ENCODE measurements at places on chromosomes 3 and 15.

DNA sequence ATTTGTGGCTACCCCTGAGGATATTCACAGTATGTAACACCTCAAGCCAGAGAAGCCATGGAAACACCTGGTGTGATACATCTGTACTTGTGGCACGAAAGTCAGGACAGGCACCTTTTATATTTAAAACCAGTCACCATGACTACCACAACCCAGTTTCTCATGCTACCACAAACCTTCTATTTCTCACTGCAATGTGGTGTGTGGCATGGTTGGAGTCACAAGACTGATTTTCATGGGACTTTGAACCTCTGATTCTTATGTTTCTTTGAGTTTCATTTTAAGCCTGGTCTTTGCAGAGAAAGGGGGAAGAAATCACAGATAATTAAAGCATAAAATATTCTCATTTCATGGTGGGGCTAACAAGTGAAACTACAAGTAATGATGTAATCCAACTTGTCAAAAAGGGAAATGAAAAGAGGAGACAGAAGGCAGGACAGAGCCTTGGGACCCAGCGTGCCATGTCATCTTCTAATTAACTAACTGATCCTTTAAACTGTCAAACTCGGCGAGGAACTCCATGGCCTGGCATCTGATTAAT, 175.9 kb downstream of the PDZRN3 start:
- no peak for DNase-seq

DNA sequence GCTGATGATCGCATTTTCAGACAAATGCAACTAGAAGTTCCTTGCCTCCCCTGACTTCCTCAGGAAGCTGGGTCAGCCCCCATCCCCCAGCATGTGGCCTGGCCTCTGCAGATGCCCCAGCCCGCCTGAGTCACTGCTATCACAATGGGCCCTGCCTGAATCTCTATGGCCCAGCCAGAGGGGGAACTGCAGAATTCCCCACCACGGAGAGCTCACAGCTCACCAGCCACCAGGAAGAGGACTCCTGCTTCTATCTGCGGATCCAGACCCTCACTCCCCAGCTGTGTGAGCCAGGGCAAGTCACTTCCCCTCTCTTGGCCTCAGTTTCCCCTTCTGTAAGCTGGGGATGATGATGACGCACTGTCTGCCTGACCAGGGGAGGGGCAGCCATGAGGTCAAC, 6.9 kb downstream of the PLXND1 start:
- no peak for DNase-seq

DNA sequence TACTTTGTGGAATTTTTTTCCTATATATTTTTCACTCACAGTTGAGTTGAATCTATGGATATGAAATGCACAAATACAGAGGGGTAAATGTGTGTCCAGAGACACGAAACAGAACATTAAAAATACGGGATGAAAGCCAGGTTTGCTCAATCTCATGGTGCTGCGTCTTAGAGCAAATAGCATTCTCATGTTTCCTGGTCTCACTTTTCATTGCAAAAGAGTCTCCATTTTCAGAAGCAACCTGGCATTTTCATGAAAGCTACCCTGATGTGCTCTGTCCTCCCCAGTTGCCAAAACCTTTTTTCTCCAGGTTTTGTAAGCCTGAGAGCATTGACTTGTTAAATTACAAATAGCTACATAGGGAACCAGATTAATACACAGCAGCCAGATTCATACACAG, 49.5 kb upstream of the MBNL1 start:
- DNase-seq = no peak

GRCh38 chr3:27824312-27825200, 102.4 kb upstream of the EOMES start:
- no peak for DNase-seq

- no peak for DNase-seq
Observed at GRCh38 chr3:87461036-87461435, 184.7 kb upstream of the POU1F1 start.

GRCh38 chr15:96345560-96346399, 15.3 kb downstream of the NR2F2 start:
- no peak for DNase-seq

GRCh38 chr3:118226206-118226605, 808.4 kb downstream of the IGSF11 start:
- DNase-seq = no peak

GRCh38 chr15:90882781-90883525, 1.4 kb upstream of the FES start:
- DNase-seq = no peak

DNA sequence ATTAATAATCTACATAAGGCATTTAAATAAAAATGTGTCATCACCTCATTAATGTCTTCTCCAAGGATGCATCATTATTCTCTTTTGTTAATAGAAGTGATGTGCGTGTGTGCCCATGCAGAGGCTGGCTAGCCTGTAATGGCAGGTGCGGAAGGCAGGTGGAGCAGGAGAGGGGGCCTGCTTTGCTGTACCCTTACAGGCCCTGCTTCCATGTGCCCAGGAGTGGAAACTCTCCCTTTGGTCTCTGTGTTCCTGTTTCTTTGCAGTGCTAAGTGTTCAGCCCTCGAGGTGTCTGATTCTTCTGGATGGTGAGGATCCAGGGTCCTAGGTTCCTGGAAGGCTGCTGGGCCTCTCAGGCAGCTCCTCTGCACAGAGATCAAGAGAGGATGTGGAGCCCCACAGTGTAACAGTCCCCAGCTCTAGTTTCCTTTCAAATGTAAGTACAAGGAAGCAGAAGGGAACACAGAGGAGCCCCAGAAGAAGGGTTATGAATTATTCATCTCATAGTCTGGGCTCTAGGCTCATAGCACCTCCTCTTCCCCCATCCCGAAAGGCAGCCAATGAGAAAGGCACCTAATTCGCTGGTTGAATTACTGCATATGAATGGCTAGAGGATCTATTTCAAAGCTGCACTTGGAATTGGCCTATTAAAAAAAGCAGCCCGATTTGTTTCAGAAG, 39.2 kb upstream of the AGBL1 start:
- DNase-seq = no peak

DNA sequence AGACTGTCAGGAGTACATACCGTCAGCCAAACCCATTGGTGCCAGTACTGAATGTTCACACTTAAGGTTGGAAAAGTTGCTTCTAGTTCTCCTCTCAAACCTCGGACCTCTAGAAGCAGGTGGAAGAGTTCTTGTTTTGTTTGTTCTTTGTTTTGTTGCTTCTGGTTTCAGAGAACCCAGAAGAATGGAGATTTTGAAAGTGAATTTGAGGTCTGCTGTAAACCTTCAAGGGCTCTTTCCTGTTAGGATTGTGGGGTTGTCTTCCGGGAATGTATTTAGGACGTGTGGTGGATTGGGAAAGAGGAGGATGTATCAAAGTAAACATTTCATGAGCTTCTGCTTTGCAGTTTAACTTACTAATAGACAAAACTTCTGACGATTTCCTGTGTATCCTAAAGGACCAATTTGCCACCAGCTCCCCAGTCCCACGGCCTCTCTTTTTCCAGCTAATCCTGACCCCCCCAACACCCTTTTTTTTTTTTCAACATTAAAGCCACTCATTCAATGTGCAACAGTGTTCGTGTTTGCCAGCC, 50.3 kb downstream of the FILIP1L start:
- no peak for DNase-seq

DNA sequence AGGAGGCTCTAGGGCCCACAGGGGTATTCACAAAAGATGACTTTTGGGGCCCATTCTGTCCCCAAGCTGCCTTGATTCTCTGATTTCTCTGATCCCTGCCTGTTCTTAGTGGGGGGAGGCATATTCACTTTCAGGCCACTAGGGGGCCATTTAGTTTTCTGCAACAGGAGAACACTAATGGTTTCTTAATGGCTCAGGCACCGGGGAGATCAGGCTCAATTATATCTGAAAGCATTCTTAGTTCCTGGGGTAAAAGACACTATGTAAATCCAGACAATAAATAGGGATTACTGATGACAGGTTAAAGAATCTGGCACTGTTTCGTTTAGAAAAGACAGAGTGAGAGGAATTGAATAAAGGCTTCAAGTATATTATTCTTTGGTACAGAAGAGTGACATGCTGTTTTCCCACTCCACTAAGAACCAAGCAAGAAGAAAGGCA, 2.5 kb upstream of the INAFM2 start:
- DNase-seq = peak; percentile 26

GRCh38 chr3:166696103-166696502, 684.0 kb downstream of the ZBBX start:
- no peak for DNase-seq

DNA sequence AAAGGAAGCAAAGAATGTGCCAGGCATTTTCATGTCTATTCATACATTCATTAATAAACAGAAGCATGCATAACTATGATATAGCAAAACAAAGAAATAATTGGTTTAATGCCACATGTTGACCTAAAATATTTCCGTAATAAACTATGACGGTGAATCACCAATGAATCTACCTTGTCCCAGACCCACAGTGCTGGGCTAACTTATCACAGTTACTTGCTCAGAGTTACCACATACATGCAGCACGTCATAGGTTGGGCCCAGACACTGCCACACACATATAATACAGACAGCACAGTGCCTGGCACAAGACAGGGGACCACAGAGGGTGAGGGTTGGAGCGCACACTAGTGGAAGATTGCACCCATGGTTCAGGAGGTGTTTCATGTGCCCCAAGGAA, 86.9 kb downstream of the ATP1B3 start:
- DNase-seq = no peak

GRCh38 chr3:128180913-128181312, 27.6 kb downstream of the EEFSEC start:
- DNase-seq = no peak

GRCh38 chr3:57841818-57842217, 85.7 kb downstream of the SLMAP start:
- DNase-seq = no peak

DNA sequence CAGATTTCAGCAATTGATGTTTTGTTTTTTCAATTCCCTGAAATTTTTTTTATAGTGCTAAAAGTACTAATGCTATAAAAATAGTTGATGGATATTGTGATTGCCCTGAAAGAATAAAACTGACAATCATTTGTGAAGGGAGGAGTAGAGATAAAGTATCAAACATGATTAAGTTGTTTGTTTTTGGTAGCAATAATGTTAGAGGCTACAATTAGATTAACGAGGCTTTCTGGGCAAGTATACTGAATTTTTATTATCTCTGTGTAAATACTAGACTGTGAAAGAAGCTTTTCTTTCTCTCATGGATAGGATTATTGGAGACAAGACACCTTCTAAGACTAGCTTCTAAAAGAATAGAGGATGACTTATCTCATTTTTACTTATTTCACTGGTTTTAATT, 15.6 kb downstream of the NR1D2 start:
- DNase-seq = no peak

GRCh38 chr15:70080347-70080746, 17.4 kb downstream of the TLE3 start:
- DNase-seq = no peak

DNA sequence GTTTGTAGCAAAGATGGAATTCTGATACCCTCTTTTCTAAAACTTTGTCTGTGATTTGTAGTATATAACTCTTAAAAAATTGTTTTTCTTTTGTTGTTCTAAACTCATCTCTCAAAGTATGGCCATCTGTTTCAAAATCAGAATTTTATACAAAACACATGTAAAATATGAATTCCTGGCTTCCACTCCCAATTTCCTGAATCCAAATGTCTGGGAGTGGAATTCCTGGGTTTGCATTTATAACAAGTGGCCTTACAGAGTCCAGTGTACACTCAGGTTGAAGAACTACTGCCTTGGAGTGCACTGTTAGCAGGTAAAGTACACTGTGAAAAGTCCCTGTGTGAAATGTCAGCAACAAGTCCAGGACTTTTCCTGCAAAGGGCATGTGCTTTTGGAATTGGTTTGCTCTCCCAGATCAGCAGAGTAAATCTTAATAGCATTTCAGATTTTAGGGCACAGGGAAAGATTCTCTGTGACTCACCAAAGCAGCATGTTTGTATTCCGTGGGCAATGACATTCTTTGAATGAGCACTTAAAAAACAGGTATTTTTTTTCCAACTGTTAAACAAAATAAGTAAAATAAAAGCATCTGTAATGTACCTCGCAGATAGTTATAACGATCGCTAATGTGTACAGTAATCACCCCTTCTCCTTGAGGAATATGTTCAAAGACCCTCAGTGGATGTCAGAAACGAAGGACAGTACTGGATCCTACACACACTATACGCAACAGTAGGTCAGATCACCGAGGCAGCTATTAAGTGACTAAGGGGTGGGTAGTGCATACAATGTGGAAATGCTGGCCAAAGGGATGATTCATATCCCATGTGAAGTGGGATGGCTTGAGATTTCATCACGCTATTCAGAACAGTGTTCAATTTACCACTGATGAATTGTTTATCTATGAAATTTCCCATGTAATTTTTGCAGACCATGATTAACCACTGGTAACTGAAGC, 2.0 kb upstream of the CLDN16 start:
- no peak for DNase-seq

DNA sequence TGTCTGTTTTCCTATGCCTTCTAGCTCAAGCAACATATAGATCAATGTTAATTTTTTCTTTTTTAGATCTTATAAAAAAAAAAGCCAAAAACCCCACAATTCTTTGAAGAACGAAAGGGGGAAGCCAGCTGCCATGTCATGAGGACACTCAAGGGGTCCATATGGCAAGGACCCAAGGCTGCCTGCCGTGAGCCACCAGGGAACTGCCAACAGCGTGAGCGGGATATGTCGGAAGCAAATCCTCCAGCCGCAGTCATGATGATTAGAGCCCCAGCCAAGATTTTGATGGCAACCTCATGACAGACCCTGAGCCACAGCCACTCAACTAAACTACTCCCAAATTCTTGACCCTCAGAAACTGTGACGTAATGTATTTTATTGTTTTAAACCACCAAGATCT, 6.5 kb downstream of the GP5 start:
- DNase-seq = no peak

GRCh38 chr3:189903562-189904250, 217.0 kb downstream of the P3H2 start:
- DNase-seq = no peak

- DNase-seq = no peak
Observed at GRCh38 chr3:17218587-17218986, 333.8 kb downstream of the PLCL2 start.

GRCh38 chr3:127383656-127384179, 95.9 kb upstream of the PRR20G start:
- no peak for DNase-seq

DNA sequence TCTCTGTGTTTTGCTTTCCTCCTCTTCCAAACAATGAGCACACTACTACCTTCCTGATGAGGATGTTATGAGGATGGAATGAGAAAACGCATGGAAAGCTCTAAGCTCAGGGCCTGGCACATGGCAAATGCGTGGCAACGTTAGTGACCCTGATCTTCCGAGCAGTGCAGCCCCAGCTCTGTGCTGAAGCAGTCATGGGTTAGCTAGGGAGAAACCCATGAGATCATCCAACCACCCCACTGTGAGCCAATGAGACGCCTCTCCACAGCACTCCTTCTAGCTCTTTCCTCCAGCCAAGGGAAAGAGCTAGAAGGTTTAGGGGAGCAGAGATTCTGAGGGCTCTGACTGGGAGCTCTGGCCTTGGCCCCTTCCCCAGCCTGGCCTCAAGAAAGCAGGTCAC, 4.5 kb downstream of the CPN2 start:
- DNase-seq = no peak
